ENCODE measurements at places on chromosomes 6 and 20. TPM values are rescaled to one million over a fixed set of nuclear protein-coding genes. Genes with fewer than 3 reads are reported as not detected.

- DNase-seq: no peak
Measured at GRCh38 chr6:139758209-139758611, 383.8 kb upstream of the CITED2 start.

DNA sequence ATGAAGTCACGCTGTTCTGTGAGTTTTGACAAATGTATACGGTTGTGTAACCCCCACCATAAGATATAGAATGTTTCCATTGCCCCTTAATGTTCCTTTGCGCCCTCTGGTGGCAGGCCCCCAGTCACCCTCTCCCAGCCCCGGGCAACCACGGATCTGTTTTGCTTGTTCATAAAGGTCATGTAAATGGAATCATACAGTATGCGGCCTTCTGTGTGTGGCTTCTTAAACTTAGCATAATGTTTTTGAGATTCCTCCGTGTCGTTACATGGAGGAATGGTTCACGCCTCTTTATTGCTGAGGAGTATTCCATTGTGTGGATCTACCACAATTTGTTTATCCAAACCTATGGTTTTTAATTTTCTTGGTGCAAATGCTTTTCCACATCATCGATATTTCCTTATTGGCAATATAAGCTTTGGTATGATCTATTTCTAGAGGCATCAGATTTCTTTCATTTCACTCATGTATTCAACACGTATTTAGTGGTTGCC is 28.4 kb downstream of the LYRM2 start:
- no peak for DNase-seq

DNA sequence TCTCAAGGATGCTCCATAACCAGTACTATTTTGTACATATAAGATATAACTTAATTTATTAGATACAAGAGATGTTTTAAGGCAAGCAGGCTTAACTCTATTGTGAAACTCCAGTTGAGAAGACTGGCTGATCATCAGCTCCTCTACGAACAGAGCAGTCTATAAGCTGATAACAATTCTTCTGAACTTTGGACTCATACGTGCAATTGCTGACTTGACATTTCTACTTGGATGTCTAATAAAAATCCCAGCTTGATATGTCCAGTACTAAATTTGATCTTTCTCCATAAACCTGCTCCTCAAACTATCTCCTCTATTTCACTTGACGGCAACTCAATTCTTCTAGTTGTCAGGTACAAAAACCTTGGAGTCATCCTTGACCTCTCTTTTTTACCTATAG is 141.9 kb downstream of the HS3ST5 start:
- DNase-seq: no peak

GRCh38 chr20:41360831-41361756 is 5.5 kb downstream of the EMILIN3 start:
- no peak for DNase-seq

Gene CD83
- polyA plus RNA-seq: 12.9 TPM

Gene C20orf141
- polyA plus RNA-seq: not detected

Gene OPN5
- 0.45 TPM for polyA plus RNA-seq

Gene PLEKHG1
- polyA plus RNA-seq: 34.8 TPM

GRCh38 chr6:6006428-6007365 is at the start of gene NRN1:
Gene NRN1, minus strand, starts transcription at chr6:6006925. Its CDS starts 176 bp downstream, at chr6:6006749.
- DNase-seq: no peak

DNA sequence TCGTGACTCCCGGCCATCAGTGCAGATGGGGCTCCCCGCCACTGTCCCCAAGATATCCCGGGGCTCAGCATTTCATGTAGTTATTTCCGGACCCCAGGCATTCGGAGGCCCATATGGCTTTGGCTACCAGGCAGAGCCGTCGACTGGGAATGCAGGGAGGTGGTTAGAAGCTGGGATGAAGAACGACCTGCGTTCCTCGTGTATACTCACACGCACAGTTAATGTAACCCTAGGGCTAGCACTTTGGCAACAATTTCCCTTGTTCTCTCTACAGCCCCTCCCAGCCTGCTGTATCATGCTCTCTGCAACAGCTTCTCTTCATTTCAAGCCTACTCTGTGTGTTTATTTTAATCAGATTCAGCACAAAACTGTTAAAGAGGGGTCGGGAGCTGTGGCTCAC is 240.4 kb downstream of the MYLK4 start:
- no peak for DNase-seq

DNA sequence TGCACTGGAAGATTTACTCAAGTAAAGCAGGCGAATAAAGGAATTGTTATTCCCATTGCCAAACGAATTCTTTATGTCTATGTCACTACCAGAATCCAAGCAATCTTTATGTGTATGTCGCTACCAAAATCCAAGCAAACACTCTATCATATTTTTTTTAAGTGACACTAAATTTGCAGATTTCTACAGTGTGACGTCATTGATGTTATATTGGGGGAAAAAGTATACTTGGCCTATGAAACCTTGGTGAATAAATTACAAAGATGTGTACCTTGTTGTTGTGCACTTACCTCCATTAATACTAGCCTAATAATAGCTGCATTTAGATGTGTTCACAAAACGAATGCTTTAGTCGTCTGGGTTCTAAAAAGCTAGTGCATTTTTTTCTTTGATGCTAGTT is 957 bp downstream of the TTK start:
- no peak for DNase-seq

- DNase-seq: no peak
Measured at GRCh38 chr6:25359191-25359861, 80.2 kb downstream of the CARMIL1 start.

DNA sequence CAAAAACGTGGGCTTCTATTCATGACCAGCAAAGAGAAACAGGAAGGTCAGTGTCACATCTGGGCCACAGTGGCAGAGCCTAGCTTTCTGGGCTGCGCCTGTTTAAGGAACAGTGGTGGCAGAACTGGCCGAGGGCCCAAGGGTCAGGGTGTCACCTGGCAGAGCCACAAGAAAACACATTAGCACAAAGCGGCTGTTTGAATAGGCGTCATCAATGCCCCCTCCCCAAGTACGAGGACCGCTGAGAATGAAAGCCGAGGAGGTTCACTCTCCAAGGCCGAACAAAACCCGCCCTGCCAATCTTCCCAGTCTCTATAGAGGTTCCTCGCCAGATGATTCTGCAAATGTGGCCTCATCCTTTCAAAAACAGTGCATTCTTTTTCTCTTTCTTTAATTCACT is 125.2 kb upstream of the TRAF3IP2 start:
- DNase-seq: no peak

Measured in left renal cortex interstitium (tissue), 4 donors.